ENCODE measurements at places on chromosomes 1 and 21.

DNA sequence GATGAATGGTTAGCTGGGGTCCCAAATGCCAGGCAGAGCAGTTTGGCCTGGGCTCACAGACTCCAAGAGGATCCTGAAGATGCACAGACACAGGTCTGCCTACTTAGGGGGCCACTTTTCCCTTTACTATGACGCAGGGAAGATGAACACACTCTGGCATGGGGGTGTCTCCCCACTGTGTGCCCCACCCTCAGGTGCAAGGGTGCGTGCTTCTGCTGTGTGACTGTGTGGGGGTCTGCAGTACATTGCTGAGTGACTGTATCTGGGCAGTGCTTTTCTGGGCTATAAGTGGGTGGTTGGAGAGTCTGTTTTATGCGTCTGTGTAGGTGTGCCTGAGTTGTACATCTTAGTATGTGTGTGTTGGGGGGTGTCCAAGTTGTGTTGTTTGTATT, 3.8 kb downstream of the NR0B2 start:
- DNase-seq, result no peak

- no peak for DNase-seq
Measured at GRCh38 chr1:197844651-197845050, 57.8 kb upstream of the C1orf53 start.

DNA sequence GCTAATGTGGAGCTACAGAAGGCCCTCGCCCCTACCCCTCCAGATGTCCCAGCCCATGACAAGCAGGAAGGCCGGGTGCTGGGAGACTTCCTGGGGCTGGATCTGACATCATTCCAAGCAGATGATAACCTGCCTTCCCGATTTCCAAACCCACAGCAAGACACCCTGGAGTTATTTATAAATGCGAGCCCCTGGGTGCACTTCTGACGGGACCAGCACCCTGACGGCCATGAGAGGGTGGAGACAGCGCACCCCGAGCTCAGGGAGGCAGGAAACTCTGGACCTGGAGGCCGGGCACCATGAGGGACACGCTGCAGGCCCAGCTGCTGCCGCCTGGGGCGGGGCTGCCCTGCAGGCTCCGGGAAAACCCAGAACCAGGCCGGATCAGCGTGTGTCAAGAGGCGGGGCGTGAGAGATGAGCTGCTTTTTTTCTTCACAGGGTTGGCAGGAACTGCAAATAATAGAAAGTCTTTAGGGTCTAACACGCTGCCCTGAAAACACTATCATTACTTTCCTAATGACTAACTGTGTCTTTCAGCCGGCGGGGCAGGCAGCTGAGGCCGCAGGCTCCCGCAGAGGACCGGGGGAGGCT, 2.5 kb upstream of the PCBP3 start:
- DNase-seq, result no peak

GRCh38 chr1:27632387-27633297, 2.3 kb downstream of the FGR start:
- no peak for DNase-seq

DNA sequence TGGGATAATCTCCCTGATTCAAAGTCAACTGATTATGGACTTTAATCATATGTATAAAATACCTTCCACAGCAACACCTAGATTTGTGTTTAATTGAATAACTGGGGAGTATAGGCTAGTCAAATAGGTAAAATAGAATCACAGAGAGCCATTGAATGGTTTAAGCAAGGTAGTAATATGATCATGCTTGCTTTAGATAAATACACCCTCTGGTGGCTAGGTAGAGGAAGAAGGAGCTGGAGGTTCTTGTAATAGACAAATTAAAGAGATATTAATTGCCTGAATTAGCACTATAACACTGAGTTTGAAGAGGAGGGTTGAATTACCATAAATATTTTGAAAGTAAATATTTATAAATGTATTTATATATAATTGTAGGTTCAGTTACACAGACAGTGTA, 40.3 kb downstream of the DIRAS3 start:
- no peak for DNase-seq

Data from activated naive CD4-positive, alpha-beta T cell (primary cell).